ENCODE measurements at places on chromosomes 16 and 17. TPM values are rescaled to one million over a fixed set of nuclear protein-coding genes. Genes with fewer than 3 reads are reported as not detected.
A peak's percentile ranks its signal among the peaks of the same experiment; 100 is the strongest.

DNA sequence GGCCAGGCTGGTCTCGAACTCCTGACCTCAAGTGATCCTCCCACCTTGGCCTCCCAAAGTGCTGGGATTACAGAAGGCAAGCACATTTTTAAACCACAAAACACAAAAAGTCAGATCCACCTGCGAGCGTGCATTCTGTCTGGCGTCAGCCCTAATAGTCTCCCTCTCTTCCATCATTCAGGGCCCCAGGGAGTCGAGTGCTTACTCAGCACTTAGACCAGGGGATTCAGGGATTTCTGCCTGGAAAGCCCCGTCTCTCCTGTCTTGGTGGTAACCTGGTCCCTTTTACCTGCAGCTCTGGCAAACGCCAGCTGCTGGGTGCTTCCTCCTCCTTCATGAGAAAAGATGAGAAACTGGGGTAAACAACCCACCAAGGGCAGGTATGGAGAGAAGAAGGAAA, 443.1 kb downstream of the SOX9 start:
- DNase-seq: no peak

GRCh38 chr17:67107171-67107570, 62.8 kb downstream of the CACNG1 start:
- no peak for DNase-seq

- DNase-seq: no peak
These were observed 2.4 kb upstream of the SLC5A10 start for GRCh38 chr17:18949566-18949965.

- DNase-seq: no peak
These were observed 36.5 kb upstream of the BCAS3 start for GRCh38 chr17:60641126-60641525.

- no peak for DNase-seq
These were observed 3.7 kb downstream of the TMC8 start for GRCh38 chr17:78133971-78134898.

DNA sequence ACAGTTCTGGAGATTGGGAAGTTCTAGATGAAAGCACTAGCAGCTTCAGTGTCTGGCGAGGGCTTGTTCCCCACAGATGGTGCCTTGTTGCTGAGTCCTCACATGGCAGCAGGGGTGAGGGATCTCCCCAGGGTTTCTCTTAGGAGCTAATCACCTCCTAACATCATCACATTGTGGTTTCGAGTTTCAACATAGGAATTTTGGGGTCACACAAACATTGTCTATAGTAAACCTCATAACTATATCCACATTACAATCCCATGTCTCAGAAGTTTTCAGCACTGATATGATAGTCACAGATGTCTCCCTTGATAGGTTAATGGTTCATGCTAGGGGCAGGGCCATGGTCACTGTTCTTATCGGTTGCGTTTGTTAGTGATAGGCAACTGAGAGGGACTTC, 13.8 kb downstream of the CLUAP1 start:
- DNase-seq: no peak

DNA sequence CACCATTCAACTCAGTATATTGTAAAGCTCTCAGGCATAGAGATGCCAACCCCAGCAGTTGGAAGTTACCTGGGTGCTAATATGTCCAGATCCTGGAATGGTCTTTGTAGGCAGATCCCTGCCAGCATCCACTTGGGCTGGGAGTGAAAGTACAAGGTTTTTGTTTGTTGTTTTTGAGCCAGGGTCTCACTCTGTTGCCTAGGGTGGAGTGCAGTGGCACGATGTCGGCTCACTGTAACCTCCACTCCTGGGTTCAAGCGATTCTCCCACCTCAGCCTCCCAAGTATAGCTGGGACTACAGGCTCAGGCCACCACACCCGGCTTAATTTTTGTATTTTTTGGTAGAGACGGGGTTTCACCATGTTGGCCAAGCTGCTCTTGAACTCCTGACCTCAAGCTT, 177.6 kb downstream of the IRF8 start:
- DNase-seq: no peak

- no peak for DNase-seq
These were observed 452.3 kb downstream of the CNTNAP4 start for GRCh38 chr16:76729525-76729924.

GRCh38 chr16:66264311-66265047, 102.0 kb upstream of the CDH5 start:
- no peak for DNase-seq

DNA sequence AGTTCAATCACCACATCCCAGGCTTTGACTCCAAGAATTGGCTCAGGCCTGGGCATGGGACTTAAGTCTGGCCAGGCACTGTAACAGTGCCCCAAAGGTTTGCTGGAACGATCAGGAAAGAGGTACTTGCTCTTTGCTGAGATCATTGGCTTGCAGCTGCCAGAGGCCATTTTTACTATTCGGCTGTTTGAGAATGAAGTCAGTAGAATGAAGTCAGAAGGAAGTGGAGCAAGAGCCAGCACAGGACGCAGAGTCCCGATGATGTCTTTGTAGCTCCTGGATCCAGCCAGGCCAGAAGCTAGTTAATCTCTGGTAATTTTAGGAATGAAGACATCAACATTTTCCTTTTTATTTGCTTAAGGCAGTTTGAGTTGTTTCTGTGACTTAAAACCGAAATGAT, 195.5 kb downstream of the RAB11FIP4 start:
- no peak for DNase-seq

GRCh38 chr16:57643910-57644309, 15.5 kb downstream of the ADGRG1 start:
- DNase-seq: no peak

DNA sequence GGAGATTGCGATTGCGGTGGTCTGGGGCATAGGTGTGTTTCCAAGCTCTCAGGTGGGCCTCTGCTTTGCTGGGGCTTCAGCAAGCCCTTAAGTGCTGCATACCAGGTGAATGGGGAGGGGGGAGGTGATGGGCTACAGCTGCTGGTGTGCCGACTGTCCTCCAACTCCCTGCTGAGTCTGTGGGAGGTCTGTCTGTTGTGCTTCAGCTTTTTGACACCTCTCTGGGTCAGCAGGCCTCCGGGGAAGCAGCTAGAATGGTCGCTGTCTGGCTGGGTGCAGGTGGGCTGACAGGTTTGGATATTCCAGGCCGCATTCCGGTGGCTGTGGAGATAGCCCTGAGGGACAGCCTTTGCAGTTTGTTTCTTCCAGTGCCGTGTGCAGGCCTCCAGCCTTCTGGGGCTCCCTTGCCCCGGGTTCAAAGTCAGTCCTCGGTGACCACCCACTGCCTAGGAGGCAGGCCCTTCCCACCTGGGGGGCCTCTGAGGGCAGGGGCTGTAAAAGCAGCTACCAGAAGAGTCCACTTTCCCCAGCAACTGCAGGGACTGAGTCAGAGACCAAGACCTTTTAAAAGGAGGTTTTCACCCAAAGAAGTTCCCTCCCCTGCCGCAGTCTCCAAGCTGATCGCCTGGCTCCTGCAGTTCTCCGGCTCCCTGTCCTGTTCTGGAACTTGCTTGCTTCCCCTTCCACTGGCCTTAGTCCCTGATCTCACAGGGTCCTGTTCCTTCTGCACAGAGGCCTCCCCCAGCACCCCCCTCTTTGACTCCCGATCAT, 2.0 kb upstream of the TTYH2 start:
- no peak for DNase-seq

DNA sequence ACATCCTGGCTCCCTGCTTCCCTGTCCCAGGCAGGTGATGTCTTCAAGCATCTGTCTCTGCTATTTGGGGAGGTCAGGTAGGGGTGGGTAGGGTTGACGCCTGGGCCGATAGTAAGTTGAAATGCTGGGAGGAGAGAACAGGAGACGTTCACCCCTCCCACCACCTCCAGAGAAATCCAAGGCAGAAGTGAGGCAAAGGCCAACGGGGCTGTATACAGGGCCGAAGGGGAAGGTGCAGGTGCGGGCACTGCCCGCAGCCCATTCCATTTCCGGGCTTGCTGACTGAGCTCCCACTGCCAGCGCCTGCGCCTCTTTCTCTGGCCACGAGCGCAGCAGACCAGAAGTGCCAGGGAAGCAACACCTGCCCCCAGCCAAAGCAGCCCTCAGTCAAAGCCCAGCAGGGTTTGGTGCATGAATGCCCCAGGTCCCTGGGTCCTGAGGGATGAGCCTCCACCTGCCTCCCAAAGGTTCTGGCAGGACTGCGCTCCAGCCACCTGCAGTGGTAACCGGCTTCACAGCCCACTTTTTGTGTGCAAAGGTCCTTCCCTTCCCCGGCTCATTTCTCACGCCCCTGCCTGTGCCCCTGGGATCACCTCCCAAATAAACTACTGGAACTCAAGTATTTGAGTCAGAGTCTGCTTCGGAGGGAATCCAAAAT, 127.6 kb upstream of the TNRC6C start:
- DNase-seq: no peak

DNA sequence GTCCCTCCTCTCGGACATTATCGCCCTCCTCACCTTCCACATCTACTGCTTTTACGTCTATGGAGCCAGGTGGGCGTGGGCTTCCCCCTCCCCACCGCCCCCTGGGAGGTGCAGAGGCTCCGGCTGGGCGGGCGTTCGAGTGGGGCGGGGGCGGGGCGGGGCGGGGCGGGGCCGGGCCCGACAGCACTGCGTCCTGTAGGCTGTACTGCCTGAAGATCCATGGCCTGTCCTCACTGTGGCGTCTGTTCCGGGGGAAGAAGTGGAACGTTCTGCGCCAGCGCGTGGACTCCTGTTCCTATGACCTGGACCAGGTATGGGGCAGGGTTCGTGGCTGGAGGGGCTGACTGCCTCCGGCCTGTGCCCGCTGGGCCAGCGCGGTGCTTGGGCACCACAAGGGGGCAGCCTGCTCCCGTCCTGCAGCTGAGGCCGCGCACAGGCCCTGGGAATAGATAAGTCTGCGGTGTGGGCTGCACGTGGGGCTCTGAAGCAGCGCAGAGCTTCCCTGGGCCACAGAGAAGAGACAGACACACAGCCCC, 9.2 kb downstream of the PIGQ start:
- DNase-seq: no peak

DNA sequence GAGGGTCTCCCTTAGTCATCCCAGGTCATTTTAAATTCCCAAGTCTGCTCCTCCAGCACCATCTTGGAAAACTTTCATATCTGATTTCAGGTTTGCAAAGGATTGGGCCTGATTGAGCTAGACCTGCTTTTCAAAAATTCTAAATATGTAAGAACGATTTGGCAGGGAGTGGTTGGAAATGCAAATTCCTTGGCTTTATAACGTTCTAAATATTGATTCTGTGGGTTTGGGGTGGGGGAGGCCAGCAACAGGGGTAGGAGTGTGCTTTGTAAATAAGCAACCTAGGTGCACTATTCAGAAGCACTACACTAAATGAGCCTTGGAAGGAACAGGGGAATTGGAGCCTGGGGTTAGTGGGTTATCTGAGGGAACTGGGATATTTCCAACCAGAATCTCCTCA, 47.9 kb downstream of the TMEM114 start:
- DNase-seq: no peak

DNA sequence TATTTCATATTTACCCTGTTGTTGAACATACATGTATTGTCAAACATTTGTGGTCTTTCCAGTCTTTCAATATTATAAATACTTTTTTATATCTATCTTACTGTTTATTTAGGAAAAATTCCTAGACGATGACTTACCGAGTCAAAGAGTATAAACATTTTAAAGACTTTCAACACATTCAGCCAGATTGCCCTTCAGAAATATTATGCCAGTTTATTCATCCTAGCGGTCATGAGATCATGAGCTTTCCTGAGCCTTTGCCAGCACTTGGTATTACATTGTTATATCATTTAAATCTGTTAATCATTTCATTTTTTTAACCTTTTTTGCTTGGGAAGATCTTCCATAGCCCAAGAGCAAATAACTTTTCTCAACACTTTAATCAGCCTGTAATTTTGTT, 197.4 kb downstream of the SPECC1 start:
- no peak for DNase-seq

DNA sequence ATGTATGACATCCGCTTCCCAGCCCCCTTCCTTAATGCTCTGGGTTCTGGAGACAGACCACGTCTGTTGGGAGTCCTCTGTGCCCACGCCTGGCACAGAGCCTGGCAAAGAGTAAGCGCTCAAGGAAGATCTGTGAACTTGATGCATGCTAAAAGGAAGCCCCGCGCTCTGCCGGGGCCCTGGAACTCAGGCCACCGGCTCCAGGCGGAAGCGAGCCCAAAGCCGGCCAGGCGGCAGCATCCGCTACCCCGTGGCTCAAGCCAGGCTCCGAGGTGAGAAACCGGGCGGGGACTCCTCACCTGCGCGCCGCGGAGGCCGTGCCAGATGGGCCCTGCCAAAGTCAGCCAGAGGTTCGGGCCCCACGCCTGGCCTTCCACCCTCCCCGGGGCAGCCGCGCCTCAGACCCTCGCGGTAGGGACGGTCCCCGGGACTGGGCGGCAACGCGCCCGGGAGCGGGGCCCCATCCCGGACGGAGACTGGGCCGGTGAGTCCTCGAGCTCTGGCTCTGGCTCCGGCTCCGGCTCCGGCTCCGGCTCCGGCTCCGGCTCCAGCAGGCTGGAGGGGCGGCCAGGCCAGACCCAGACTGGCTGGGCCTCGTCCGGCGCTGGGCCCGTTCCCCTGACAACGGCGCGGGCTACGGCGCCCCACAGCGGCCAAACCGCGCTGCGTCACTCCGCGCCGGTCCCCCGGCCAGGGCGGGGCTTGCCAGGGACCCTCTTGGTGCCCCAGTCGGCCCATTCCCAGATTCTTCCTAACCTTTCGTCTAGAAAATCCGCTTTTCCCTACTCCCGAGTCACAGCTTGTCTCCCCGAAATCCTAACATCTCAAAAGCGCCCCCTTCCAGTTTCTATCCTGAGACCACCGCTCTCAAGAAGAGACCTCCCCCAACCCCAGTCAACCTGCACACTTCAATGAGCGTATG, at the start of gene ZDHHC1:
ZDHHC1 (minus strand) TSS at position 606 of the 922 bp plus-strand sequence. CDS start 8,702 bp downstream, outside the sequence.
- peak; percentile 25 for DNase-seq

DNA sequence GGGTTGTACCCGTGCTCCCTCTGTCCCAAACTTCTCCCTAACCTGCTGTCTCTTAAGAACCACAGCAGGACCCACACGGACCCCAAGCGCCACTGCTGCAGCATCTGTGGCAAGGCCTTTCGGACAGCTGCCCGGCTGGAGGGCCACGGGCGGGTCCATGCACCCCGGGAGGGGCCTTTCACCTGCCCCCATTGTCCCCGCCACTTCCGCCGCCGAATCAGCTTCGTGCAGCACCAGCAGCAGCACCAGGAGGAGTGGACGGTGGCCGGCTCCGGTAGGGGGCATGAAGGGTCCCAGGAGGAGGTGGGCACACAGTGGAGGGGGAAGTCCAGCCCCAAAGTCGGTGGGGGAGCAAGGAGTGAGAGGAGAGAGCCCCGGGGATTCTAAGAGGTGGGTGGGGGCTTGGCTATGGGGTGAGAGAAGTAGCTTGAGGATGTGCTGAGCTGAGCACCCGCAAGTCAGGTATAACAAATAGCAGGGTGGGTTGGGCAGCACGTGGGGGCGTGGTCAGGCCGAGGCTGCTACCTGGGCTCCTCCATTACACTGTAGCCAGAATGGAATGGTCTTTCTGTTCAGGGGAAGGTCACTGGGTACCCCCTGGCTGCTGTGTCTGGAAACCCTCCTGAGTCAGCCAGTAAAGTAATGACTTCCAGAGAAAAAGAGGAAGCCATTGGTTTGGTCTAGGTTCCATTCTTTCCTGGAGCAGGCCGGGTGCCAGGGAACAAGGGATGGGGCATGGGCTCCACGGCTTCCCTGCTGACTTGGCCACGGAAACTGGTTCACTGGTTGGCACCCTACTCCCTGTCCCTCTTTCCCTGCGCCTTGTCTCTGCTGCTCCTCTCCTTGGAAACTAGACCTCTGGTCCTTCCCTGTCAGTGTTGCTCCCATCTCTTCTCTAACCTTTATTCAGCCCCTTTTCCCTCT, 7.1 kb downstream of the PRSS53 start:
- no peak for DNase-seq

Gene NPIPB12
- total RNA-seq: 13.7 TPM

Gene CLCN7
- total RNA-seq: 29.2 TPM

Gene OR1F1
- total RNA-seq: 0.78 TPM
